Type B pancreatic cell (in vitro differentiated cells): ENCODE measurements at places on chromosomes 13 and 19. TPM values are rescaled to one million over a fixed set of nuclear protein-coding genes. Genes with fewer than 3 reads are reported as not detected.

GRCh38 chr13:109233293-109233692 lies 553.1 kb downstream of the IRS2 start:
- DNase-seq: no peak

DNA sequence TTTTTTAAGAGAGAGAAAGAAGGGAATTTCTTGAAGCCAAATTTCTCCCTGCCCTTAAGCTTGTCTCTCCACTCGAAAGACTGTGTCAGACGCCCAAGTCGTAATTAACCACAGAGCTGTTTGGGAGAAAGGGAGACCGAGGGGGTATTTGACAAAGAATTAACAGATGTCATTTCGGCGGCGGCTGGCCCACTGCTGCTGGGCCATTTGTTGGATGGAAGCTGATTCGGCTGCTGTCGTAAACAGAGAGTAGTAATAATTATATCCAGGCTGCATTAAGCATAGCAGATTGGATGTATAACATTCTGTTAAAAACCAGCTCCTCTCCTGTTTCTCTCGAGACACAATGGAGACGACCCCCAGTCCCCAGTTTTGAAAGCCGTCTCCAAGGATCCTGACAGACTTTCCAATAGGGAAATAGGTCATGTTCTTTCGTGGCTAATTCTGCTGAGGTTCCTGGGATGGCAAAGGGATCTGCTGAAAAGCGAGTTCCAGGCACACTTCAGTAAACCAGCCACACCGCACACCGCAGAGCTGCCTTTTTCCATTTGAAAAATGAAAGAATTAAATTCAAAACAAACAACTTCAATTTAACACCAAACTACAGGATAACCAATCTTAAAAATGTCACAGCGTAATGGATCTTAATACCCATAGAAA lies 71.5 kb downstream of the KCTD15 start:
- DNase-seq: peak; percentile 37

DNA sequence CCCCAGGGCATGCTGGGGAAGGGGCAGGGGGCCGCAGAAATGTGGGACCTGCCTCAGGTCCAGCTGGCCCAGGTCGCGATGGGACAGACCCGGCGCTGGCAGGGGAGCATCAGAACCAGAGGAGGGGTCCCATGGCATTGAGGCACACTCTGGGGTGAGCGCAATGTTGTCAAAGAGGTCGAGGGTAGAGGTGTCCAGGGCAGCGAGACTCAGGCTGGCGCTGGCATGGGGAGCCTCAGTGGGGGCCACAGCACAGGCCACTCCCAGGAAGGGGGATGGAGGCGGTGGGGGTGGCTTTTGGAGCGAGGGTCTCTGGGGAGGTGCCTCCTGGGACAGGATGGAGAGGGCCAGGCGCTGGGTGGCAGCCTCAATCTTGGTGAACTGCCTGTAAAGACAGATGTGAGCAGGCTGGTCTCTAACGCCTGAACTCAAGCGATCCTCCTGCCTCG lies 944 bp downstream of the C19orf85 start:
- peak; percentile 62 for DNase-seq

GRCh38 chr19:19778666-19779065 lies 42.9 kb downstream of the ZNF506 start:
- no peak for DNase-seq

Gene CFD
- 5.5 and 11.3 TPM in 2 replicates for total RNA-seq

DNA sequence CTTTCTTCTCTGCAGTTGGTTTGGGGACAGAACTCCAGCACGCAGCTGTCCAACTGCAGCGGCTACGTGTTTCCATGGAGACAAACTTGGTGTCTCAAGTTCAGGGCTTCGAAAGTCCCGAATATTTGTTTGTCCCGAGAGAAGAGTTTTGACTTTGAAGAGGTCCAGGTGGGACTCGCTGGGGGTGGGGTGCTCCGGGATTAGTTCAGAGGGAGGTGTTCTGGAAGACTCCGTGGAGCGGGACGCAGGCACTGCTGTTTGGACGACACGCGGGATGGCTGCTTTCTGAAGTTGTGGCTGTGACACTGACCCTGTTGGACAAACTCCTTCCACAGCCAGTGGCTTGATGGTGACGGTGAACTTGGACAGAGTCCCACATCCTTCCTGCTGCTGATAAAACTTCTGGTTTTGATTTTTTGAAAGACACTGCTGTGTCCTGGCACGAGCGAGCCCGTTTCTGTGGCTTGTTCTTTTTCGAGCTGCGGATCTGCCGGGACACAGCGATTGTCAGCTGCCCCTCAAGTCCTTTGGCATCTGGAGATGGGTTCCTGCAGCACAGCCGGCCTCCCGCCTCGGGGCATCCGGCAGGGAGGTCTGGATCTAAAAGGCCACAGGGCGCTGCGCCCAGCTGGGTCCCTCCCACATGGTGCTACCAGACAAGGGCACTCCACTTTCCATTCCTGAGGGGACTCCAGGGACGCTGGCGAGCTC lies 15.9 kb upstream of the RANBP3 start:
- DNase-seq: no peak

Gene CXCL17
- total RNA-seq: 1.0 and 3.2 TPM in 2 replicates

Gene KLK6
- total RNA-seq: 5.0 and 5.5 TPM in 2 replicates

Gene CCL25
- 1.4 and 5.6 TPM in 2 replicates for total RNA-seq

- no peak for DNase-seq
These were observed 7.6 kb upstream of the ERCC5 start for GRCh38 chr13:102838273-102838672.

DNA sequence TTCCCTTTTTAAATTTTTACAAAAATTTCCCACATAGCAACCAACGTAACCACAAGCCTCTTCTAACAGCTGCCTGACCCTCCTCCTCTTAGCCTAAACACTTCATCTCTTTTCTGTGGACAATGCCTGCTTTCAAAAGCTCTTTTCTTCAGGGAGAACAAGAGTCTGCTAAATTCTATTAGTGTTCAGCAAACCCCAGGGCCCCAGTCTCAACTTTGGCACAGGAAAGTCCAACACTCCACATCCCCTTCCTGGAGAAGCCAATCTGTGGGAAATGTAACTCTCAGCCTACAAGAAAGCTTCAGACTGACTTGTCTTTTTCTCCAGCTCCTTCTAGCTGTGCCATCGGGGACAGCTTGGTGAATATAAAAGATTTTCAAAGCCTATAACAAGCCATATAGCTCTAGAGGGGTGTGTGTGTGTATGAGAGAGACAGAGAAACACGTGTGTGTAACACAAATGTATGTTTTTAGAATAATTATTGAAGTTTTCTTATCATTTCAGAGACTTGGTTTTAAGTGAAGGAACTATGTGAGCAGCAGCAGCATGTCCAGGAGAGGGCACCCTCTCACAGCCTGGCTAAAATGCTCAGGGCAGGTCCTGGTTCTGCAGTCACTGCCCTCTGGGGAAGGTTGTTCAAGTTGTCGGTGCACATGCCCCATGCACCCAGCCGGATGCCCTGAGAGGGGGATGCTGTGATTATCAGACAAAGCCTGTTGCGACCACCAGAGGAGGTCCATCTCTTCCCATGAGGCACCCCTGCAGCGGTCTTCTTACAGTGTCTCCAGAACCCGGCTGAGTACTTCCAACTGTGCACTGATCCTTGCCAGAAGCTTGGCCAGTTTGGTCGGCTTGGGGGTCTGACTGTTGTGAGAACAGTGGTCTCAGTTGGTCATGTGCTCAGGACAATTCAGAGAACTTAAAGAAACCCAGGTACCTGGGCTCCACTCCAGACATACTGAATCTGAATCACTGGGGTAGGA lies 34.4 kb downstream of the CCDC70 start:
- no peak for DNase-seq

DNA sequence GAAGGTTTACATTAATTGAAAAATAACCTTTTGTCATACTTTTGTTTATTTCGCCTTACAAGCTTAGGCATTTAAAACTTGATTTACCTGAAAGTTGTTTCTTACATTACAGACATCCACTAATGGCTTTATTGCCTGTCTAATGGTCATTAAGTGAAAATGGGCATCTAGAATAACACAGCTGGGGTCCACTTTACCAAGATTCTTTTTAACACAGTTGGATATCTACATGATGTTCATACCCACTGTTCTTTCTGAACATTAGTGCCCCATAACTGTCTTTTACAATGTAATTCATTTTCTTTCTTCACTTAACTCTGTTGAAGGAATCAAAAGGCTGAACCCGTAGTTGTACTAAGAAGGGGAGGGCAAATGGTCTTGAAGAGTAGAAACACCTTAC lies 19.8 kb upstream of the KLHL1 start:
- no peak for DNase-seq

DNA sequence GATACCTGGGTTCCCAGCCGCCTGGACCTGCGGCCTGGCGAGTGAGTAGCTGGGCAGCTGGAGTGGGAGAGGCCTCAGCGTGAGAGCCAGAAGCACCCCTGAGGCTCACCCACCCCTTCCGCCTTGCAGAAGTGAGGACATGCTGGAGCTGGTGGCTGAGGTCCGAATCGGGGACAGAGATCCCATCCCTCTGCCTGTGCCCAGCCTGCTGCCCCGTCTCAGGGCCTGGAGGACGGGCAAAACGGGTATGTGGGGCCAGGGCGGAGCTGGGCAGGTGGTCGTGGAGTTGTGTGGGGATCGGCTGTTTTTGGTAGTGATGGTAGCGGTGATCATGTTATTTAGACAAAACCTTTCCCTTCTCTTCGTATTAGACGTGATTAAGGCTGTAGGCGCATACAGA lies 4.6 kb downstream of the SCAF1 start:
- DNase-seq: no peak

- DNase-seq: peak; percentile 64
These were observed 53.3 kb downstream of the RFX2 start for GRCh38 chr19:6056801-6057650.

DNA sequence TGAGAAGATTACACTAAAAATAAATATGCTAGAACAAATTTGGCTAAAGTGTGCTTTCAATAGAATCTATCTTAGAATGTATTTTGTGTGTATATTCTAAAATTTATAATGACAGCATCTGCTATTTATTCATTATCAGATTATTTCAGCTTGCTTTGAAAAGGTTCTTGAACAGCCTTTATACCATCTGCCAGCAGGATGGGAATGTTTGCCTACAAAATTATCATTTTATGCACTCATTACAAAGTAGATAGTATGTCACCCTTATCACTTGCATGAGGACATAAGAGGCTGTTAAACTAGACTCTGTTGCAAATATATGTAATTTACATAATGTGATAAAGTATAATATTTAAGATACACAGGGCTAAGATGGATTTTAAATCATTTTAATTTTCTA lies 1286.9 kb upstream of the PCDH20 start:
- no peak for DNase-seq

DNA sequence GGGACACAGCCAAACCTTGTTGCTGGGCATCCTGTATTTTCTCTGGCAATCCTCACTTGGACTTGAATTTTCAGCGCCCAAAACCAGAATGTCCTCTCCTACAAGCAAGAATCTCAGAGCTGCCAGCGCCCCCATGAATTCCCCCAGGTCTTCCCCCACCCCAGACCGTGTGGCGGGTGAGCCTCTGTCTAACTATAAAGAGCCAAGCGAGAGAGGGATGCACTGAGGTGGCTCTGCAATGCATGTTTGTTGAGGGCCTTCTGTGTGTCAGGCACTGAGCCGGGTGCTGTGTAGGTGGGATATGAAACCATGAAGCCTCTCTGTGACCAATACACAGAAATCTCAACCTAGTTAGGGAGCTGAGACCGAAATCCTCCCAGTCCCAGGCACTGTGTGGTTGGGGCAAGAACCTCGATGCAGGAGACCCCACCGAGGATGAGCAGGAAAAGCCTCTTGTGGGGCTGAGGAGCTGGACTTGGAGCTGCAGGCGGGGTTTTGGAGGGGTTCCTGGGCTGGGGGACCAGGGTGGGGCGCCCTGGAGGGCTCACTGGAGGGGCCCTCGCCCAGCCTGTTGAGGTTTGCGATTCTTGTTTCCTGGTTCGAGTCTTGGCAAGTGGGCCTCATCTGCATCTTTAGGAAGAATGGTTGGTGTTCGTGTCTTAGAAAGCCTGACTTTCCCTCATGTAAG lies 12.4 kb upstream of the PROZ start:
- peak; percentile 54 for DNase-seq

DNA sequence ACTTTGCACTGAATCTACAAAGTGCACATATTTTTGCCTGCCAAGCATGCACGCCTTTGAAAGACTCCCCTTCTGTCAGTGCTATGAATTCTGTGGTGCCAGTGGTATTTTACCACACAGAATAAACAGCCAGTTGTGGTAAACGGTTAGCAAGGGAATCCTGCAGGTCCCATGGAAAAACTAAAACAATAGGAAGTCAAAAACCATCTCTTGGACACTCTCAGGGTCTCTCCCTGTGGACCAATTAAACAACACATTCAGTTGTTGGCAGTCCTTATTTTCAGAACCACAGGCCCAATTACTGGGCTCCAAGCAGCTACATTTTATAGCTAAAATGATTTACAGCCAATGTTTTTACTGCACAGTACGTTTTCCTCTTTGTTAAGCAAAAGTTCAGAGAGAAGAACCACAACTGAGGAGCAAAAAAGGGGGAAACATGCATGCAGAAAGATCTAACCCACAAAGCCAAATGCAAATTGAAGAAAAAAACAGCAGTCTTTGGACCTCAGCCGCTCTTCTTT lies 116.9 kb downstream of the KCTD12 start:
- no peak for DNase-seq

Gene PCDH9
- 12.8 and 20.2 TPM in 2 replicates for total RNA-seq

DNA sequence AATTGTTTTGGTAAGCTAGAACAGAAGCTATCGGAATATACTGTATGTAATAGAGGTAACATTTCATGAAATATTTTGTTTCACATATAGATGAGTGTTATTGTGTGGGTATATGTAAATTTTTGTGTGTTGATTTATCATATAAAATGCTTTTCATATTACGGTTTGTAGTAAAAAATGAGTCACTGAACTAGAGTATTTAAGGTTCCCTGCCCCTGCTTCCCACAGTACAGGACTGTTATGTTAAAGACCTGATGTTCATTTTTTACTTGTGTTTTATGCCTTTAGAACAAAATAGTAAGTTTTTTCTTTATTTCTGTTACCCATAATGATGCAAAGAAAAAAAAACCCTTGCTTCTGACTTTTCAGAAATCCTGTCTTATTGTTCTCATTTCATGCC lies 243.4 kb downstream of the ENOX1 start:
- DNase-seq: no peak

- no peak for DNase-seq
These were observed 11.4 kb downstream of the ZIC2 start for GRCh38 chr13:99992949-99993351.

Gene PSG7
- total RNA-seq: not detected in 2 replicates

Gene FGF14
- total RNA-seq: 4.2 and 6.7 TPM in 2 replicates

GRCh38 chr19:55418185-55418584 lies 10.6 kb upstream of the UBE2S start:
- no peak for DNase-seq

GRCh38 chr19:39339674-39340073 lies 2.5 kb upstream of the SAMD4B start:
- DNase-seq: no peak

Gene VASP
- 51.9 and 73.0 TPM in 2 replicates for total RNA-seq
